ENCODE measurements at places on chromosomes 5 and 9.
A peak's percentile ranks its signal among the peaks of the same experiment; 100 is the strongest.

DNA sequence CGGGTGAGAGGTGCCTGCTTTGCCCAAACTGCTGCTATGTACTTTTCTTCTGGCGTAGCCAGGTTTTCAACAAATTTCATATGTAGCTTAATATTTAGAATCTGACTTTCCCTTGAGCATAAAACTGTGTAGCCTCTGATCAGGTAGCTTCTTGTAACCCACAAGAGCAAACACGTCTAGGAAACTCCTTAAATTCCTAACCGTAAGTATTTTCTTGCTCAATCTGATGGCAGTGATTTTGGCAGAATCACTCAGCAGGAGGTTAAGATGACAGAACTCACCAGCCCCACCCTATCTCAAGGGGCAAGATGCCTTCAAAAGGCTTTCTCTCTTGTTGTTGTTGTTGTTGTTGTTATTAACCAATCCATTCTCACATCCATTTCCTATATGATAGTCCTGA lies 20.8 kb downstream of the CKMT2 start:
- no peak for DNase-seq

GRCh38 chr9:126146254-126147145 lies 180.1 kb upstream of the MVB12B start:
- peak; percentile 18 for DNase-seq

DNA sequence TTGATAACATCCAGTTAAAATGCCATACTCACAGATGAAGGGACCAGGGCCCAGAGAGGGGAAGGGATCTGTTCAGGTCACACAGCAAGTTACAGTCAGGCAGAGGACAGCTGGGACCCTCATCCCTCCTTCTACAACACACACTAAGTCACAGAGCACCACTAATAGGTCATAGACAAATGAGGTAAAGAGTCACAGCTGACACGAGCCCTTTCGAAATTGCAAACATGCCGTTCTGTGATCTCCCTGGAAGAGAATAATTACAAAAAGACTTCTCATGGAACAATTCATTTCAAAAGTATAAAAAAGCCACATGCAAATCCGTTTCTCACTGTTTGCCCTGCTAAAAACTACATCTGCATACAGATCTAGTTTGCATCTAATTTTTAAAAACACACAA lies 15.5 kb downstream of the IGFBPL1 start:
- DNase-seq = no peak

DNA sequence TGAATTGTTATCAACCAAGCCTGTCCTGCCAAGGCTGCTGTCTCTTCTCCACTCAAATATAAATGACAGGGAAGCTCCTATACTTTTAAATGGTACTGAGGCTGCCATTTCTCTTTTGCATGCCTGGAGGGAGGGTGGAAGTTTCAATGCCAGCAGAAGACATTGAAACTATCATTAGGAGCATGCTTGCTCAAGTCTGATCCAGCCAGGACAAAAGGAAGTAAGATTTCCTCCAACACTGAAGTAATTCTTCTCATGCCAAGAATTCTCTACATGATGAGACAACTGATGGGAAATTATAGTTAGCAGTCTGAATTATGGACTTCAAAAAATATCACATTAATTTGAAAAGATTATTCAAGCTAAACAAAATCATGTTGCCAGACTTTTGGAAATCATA lies 5.4 kb downstream of the SPINK6 start:
- no peak for DNase-seq
